ENCODE measurements at places on chromosomes 2 and 18.

DNA sequence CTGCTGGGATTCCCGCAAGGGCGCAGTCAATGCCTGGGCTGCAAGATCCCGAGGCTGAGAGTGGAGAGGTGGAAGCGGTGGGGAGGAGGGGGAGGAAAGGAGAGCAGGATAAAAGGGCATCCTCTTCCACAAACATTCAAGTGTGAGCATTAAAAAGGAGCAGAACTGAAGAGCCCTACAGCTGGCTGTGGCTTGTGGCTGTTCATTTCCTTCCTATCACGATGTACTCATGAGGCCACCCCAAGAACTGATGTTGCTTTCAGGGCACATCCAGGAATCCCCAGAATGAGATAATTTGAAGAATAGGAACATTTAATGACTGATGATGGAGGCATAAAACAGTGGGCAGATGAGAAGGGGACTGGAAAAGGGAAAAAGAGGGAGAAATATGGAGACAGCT is 230.8 kb upstream of the SMIM21 start:
- DNase-seq: no peak

GRCh38 chr2:233489666-233490065 is 76.9 kb downstream of the USP40 start:
- no peak for DNase-seq

- DNase-seq: no peak
These were observed 191.3 kb upstream of the SMAD2 start for GRCh38 chr18:48121752-48122151.

GRCh38 chr18:47522359-47522758 is 270.9 kb upstream of the SKOR2 start:
- no peak for DNase-seq

DNA sequence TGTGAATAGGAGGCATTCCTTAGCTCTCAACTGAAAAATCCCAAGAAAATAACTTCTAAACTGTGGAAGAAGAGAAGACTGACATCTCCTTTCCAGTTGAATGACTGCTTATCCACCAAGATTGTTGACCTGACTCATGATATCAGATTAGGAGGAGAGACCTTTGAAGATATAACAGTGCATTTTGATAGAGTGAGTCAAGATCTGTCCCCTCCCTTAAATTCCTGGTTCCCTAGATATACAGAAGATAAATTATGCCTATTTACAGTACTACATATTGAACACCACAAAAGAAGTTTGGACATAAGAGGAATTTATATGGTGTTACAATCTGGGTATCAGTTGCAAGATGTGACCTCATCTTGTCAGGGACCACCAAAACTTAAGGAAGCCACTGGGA is 285.3 kb upstream of the ZSWIM2 start:
- DNase-seq: no peak

DNA sequence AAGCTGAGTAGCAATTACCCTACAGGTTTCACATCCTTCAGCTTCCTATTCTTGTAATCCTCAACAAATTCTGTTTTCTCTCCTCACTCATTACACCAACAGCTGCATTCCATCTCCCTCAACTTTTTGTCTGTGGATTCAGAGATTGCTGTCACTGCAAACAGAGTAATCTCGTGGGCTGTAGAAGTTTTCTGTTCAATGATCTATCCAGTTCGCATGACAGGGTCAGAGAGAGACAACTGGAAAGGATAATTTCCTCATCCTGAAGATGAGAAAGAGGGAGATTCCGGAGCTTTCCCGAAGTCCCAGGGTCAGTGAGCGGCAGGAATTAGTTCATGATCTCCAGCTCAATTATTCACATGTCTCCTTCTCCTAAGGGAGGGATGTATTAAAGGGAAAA is 75.7 kb downstream of the MYO5B start:
- no peak for DNase-seq

- peak; percentile 95 for DNase-seq
These were observed 155.2 kb downstream of the IRS1 start for GRCh38 chr2:226644399-226644865.

Data from muscle of leg (tissue), 16 donors.